H1 (cell line): ENCODE measurements at places on chromosomes 7 and 10.

DNA sequence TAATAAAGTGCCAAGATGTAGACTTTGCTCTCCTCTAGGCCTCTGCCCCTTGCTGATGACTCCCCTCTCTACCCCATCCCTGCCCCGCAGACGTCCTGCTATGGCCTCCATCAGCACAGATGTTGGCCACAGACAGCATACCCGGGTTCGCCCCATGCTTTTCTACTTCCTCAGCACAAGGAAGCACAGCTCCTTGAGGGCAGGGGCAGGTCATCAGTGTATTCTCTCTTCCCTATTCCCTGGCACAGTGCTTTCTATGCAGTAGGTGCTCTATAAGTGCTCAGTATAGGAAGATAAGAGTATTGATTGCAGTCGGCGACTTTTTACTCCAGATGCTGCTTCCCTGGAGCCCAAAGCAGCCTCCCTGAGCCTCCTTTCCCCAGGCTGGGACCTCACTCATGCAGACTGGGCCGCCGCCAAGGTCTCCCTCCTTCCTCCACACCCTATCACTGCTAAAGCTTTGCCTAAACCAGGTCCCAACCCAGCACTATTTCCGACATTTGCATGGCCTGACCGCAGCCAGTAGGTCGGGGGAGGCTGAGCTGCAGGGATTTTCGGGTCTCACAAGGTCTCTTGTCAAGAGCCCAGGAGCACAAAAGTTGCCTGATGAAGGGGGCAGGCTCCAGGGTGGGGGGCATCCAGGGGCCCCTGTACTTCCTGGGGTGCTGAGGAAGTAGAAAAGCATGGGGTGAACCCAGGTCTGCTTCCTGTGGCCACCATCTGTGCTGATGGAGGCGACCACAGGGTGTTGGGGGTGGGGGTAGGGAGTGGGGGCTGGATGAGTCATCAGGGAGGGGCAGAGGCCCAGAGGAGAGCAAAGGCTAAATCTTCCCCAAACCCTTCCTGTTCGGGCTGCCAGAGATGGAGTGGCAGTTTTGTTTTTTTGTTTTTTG, 8.0 kb downstream of the CALHM3 start:
- H3K27ac ChIP-seq, result no peak overlapping the region
- no peak for DNase-seq
- no peaks in the 10 kb centered on the region for H3K36me3 ChIP-seq
- H3K4me1 ChIP-seq, result peaks cover 11% of the 10 kb centered on the region
- H3K4me3 ChIP-seq, result no peak overlapping the region

GRCh38 chr10:130686689-130687300, 550.6 kb downstream of the GLRX3 start:
- no peak overlapping the region for H3K4me3 ChIP-seq
- no peak overlapping the region for H3K27ac ChIP-seq
- no peaks in the 10 kb centered on the region for H3K27me3 ChIP-seq
- H3K4me1 ChIP-seq, result no peaks in the 10 kb centered on the region

- H3K4me3 ChIP-seq, result no peak overlapping the region
- peaks cover 3% of the 10 kb centered on the region for H3K4me1 ChIP-seq
- H3K36me3 ChIP-seq, result no peaks in the 10 kb centered on the region
- DNase-seq, result no peak
- H3K27me3 ChIP-seq, result no peaks in the 10 kb centered on the region
Measured at GRCh38 chr10:13899941-13900340, 313.2 kb downstream of the PRPF18 start.

DNA sequence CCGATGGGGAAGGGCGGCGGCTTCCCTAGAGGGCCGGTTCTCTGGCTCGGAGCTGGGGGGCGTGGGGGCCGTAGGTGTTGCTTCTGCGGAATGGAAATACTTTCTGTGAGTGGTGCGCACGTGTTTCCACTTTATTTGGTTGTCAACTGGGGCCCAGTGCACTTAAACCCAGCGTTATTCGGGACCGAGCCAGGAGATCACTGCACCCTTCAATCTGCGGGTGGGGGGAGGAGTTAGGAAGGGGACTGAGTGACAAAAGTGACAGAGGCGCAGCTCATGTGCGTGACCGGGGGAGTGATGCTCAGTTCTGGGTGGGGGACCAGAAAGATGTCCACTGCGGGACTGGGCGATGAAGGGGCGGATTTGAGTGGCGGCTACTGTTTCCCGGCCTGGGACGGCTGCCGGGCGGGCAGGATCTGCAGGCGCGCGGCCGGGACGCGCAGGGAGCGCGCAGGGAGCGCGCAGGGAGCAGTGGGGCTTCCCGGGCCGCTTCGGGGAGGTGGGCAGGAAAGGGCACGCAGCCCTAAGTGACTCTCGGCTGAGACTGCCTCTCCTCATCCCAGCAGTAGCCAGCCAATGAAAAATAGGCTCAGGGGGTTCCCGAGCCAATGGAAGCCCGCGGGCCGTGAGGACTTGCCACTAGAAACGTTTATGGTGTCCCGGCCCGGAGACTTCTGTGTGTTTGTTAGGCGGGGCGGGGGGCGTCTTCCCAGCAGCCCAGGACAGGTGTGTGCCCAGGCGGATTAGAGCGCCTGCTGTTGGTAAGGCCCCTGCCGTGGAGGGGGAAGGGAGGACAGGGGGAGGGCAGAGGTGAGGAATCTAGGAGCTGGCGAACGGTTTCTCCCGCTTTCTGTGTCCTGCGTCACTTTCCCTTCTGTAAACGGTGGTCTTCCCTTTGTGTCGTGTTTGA, 54.3 kb upstream of the KDM7A start:
- H3K27me3 ChIP-seq, result peaks cover 6% of the 10 kb centered on the region
- DNase-seq, result peak; percentile 88
- no peak overlapping the region; the same call in 1 of the 2 replicates for H3K27ac ChIP-seq
- H3K36me3 ChIP-seq, result no peaks in the 10 kb centered on the region

DNA sequence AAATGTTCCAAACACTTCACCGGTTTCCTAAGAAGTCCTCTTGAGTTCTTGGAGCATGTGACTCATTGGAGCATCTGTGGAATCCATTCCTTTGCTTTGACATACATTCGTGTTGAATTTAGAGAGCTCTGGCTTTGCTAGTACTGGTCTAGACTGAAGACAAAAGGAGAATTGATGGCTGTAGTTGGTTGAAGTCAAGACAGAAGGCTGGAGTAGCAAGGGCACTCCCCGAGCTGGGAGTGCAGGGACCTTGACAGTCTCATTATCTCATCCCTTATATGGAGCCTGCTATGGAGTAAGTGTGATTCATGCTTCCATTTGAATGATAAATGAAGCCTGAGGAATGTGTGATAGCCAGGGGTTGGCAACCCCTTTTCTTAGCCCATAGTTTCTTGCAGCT, 1249.1 kb downstream of the TYW1 start:
- H3K4me3 ChIP-seq, result no peak overlapping the region
- H3K4me1 ChIP-seq, result peaks cover 7% of the 10 kb centered on the region; the same call in 1 of the 2 replicates
- H3K27ac ChIP-seq, result peak overlapping the region; percentile 59; the same call in 1 of the 2 replicates
- peak; percentile 49 for DNase-seq
- H3K36me3 ChIP-seq, result no peaks in the 10 kb centered on the region
- H3K27me3 ChIP-seq, result no peaks in the 10 kb centered on the region; the same call in 1 of the 2 replicates

DNA sequence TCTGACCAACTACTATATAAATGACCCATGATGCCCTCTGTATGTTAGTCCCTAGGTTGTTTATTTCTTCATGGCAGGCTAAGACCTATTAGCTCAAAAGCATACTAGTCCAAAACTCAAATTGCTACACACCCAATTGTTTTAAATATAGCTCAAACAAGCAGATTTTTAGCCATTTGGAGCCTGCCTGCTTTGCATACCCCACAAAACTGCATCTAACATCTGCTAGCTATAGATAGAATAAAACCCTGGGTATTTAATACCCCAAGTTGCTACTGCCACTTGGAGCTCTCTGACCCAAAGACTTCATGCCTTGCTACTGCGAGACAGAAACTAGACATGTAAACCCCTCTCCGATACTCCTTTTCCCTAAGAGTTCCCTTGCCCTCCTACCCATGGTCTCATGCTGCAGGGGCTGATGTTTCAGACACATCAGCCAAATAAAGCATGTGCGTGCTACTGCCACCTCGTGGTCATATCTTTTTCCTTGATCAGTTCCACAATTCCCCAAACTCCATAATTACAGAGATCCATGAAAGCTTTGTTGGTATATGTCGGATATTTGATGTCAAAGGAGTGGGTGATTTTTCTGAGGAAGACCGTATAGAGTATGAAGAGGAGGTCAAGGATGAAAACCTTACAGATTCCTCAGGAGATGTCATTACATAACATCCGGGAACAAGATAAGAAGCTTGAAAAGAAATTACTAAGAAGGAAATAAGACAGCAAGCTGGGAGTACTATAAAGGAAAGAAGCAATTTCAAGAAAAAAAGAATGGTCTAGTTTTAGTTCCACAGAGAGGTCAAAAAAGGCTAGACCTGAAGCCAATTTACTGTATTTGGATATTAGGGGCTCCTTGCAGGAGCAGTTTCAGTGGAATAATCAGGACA, 386.6 kb downstream of the SH2D4B start:
- H3K36me3 ChIP-seq, result no peaks in the 10 kb centered on the region
- H3K4me3 ChIP-seq, result no peak overlapping the region
- H3K4me1 ChIP-seq, result peaks cover 10% of the 10 kb centered on the region; the same call in 1 of the 2 replicates
- peak; percentile 2 for DNase-seq
- no peak overlapping the region for H3K27ac ChIP-seq

- H3K4me3 ChIP-seq, result no peak overlapping the region
- H3K36me3 ChIP-seq, result no peaks in the 10 kb centered on the region
- no peaks in the 10 kb centered on the region for H3K27me3 ChIP-seq
- no peaks in the 10 kb centered on the region for H3K4me1 ChIP-seq
- no peak for DNase-seq
Measured at GRCh38 chr10:22071332-22071731, 67.8 kb upstream of the DNAJC1 start.

- peaks cover 70% of the 10 kb centered on the region for H3K27me3 ChIP-seq
- DNase-seq, result peak; percentile 50
- H3K36me3 ChIP-seq, result no peaks in the 10 kb centered on the region
- H3K4me1 ChIP-seq, result peaks cover 15% of the 10 kb centered on the region
Measured at GRCh38 chr10:127735156-127735555, 1.8 kb upstream of the FOXI2 start.

DNA sequence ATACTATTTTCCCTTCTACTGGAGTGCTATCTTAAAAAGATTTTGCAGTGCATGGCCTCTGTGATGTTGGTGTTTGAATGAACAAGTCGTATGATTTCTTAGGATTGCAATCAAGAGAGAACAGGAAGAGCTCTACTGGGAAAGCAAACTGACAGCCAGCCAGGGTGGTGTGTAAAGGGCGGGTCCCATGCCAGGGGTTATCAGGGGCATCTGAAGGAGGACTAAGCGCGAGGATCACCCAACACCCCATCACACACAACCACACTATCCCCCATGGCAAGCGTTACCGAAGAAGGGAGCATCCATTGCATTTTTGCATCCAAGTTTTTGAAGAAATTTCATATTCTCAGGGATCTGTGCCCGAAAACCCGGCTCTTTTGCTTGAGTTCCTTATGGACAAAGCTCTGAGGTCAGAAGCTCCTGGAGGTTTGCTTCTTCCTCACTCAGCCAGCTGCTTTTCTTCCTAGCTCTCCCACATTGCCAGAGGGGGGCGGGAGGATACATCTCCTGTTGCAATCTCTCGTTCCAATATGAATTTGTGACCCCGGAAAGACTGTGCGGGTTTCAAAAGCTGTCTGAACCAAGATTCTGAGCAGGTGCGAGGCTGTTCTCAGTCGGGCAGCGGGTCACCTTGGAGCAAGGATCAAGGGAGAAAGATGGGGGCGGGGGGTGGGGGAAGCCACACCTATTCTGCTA, 5.2 kb downstream of the NEUROD6 start:
- no peaks in the 10 kb centered on the region for H3K4me1 ChIP-seq
- no peak overlapping the region for H3K4me3 ChIP-seq
- no peak for DNase-seq
- H3K27ac ChIP-seq, result no peak overlapping the region
- H3K27me3 ChIP-seq, result peaks cover 15% of the 10 kb centered on the region; the same call in 1 of the 2 replicates
- H3K36me3 ChIP-seq, result no peaks in the 10 kb centered on the region

GRCh38 chr10:32141018-32141807, 85.0 kb upstream of the KIF5B start:
- no peak overlapping the region for H3K27ac ChIP-seq
- H3K27me3 ChIP-seq, result no peaks in the 10 kb centered on the region
- no peak overlapping the region for H3K4me3 ChIP-seq

DNA sequence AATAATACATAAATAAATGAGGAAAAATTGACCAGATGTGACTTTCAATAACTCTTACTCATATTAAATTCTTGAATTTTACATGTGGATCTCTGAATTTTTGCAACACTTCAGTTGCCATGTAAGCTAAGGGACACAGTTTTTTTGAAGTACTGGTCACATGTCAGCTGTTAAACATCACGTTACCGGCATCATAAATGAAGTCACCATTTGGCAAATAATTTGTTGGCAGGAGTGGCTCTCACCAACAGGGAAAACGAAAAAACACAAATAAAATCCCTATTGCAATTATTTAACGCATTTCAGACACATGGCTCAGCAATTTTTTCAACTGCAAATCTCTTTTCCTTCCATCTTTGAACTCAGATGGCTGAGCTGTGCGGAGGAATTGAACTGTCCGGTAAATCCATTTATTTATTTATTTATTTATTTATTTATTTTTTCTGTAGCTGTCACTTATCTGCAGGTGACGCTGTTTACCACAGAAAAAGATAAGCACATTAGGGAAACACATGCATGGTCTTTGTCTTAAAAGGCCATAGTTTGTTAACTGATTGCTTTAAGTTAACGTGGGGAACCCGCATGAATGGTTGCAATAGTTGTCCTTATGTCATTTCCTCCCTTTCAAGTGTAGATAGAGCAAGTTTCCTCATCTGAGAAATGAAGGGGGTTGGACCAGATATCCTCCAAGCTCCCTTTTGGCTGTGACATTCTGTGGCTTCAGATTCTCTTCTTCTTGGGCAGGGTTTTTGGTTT, 64.7 kb upstream of the JAZF1 start:
- no peak for DNase-seq
- no peaks in the 10 kb centered on the region for H3K36me3 ChIP-seq
- H3K4me1 ChIP-seq, result no peaks in the 10 kb centered on the region
- H3K4me3 ChIP-seq, result no peak overlapping the region
- H3K27me3 ChIP-seq, result no peaks in the 10 kb centered on the region

GRCh38 chr10:97865488-97865887, 15.8 kb downstream of the GOLGA7B start:
- no peak for DNase-seq
- no peaks in the 10 kb centered on the region for H3K27me3 ChIP-seq
- no peaks in the 10 kb centered on the region for H3K36me3 ChIP-seq
- H3K4me1 ChIP-seq, result peaks cover 29% of the 10 kb centered on the region
